Stimulated activated CD4-positive, alpha-beta T cell treated with anti-CD3 and anti-CD28 coated beads, Interleukin-1b, Interleukin-23, amount 100 ng/mL, for 1 hour (primary cell): ENCODE measurements at places on chromosomes 2 and 18.

- no peak for DNase-seq
Observed at GRCh38 chr2:199572571-199572970, 114.8 kb upstream of the SATB2 start.

GRCh38 chr18:74399091-74399887 lies 57.8 kb downstream of the DIPK1C start:
- no peak for DNase-seq

GRCh38 chr2:120466704-120467054 lies 120.7 kb downstream of the INHBB start:
- DNase-seq, result no peak

- no peak for DNase-seq
Observed at GRCh38 chr2:15828576-15828975, 111.8 kb upstream of the MYCN start.
